ENCODE measurements at places on chromosomes 12 and 14.

- DNase-seq = no peak
These were observed 31.7 kb downstream of the ACADS start for GRCh38 chr12:120757226-120757742.

DNA sequence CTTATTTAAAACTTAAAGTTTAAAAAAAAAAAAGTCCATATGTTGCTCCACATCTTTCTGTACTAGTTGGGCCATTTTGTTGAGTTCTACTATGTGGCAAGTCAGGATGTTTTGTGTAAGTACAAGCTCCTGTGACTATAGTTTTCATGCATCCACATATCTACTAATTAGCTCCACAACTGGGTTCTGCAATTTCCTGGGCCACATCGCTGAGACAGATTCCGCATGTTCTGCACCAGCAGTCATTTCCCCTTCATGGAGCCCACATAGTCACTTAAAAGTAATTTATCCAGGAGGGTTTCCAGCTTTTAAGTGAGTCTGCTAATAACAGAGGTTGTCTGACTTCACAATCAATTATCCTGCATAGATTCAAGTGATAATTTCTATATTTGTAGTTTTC is 461.4 kb downstream of the ZFP36L1 start:
- no peak for DNase-seq

DNA sequence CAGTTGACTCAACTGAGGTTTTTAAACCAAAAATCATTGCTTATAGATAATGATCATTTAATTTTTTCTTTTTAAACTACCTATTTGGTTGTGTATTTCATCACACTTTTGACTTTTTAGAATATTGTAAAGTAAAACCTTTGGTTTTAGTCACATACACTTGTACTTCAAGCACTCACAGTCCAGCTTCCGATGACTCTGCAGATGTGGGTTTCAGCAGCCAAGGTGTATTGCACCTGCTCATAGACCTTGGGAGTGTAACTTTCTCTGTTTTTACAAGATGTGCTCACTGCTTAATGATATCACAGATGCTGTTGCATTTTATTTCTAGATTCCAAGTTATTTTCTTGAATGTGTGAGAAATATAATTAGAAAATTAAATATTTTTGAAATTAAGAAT is 188.3 kb upstream of the SLC38A2 start:
- no peak for DNase-seq

- DNase-seq = no peak
These were observed 122.4 kb downstream of the TSPAN9 start for GRCh38 chr12:3199551-3200031.

GRCh38 chr14:65906344-65906743 is 493.8 kb downstream of the FUT8 start:
- no peak for DNase-seq

GRCh38 chr14:81309511-81309910 is 88.8 kb upstream of the GTF2A1 start:
- no peak for DNase-seq

DNA sequence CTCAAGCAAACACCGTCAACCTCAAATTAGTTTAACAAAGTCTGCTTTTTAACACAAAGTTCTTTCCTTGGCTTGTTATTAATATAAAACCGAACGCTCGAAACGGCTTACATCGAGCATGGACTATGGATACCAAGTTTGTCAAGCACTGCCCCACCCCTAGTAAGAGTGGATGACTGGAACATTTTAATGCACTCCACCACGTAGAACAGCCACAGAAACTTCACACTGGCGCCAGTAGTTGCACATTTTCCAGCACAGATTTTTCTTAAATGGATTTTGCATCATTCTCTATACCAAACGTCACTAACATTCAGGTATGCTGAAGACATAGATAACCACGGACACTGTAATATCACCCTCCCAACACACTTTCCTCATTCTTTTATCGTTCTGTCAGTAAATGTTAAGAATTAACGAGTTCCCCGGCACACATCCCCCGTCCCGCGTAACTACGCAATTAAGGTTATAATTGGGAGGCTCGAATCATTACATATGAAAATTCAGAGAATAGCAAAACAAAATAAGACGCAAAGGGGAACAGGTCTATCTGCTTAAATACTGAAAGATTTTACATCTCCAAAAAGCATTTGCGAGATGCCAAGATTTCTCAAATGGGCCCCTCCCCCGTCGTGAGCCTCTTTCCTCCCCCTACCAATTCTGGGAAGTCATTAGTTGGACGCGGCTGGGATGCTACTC is 990 bp downstream of the FERMT2 start:
- no peak for DNase-seq

DNA sequence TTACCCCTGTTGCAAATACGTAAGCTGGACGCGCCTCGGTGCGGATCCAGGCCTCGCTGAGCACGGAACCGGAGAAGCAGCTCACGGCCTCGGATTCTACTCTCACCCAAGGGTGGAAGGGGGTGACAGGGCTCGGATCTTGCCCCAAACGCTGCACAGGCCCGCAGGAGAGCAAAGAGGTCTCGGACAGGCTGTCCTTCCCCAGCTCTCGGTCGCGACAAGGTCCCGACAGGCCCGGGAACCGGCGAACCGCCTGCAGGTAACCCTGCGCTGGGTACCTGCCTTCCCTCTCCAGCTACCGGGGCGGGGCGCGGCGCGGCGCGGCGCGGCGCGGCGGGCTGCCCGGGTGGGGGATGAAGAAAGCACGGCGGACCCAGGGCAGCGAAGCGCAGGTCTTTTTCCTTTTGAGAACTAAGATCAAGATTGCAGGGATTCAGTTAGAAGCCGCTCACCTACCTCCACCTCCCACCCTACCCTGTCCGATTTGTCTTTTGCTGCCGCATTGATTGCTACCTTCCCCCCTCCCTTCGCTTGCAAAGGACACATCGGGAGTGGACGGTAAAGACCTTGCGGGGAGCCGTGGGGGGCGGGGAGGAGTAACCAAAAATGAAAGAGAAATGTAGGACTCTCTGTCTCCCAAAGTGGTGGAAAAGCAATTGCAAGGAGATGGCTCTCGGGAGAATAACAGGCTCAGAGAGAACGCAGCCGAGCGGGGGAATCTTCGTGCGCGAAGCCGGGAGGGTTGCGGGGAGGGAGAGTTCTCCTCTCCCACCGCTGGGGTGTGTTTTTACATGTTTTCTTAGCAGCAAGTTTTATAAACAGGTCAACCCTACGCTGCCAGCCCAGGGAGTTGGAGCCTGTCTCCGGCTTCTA is 8.4 kb upstream of the TBX3 start:
- DNase-seq = no peak

GRCh38 chr14:94367347-94368242 is 20.8 kb downstream of the SERPINA1 start:
- no peak for DNase-seq

DNA sequence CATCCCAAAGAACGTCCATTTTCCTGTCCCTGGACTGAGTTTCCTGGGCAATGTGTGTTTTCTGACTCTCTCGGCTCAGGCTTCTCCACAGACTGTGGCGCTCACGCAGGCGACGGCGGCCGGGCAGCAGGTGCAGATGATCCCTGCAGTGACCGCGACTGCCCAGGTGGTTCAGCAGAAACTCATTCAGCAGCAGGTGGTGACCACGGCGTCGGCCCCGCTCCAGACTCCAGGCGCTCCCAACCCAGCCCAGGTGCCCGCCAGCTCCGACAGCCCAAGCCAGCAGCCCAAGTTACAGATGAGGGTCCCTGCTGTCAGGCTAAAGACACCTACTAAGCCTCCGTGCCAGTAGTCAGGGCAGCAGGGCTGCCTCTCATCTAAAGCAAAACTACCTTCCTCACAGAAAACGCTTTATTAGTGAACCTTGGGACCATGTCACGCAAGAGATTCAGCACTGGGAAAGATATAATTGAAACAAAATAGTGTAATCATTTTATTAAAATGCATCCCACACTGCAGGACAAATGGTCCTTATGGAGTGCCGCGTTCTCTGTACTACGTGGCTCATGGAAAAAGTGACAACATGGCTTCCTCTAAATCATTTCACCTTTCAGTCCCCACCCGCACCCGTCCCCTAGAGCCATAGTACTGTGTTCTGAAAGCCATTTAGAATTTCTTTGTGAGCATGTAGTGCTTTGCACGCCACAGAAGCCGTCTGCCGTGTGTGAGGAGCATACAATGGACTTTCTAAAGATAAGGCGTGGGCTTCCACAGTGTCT is 66.6 kb downstream of the DDX51 start:
- no peak for DNase-seq

DNA sequence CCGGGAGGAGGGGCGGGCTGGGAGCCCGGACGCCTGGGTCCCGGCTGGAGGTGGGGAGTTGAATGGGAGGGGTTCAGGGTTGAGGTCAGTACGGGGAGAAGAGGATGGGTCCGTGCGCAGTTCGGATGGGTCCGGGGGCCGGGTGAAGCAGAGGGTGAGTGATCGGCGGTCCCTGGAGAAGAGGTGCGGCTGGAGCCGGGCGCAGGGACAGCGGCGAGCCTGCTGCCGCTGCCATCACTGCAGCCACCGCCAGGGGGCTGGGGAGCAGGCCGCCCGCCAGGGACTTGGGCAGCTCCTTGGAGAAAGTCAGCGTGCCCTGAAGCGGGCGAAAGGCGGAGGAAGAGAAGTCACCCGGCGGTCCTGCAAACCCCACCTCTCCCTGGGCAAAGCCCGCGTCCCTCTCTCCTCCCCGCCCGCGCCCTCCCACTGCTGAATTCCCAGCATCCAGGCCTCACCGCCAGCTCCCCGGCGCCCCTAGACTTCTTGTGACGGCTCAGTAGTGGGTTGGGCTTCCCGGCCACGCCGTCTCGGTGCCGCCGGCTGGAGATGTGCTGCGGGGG is 6.0 kb upstream of the GPR84 start:
- DNase-seq = no peak

DNA sequence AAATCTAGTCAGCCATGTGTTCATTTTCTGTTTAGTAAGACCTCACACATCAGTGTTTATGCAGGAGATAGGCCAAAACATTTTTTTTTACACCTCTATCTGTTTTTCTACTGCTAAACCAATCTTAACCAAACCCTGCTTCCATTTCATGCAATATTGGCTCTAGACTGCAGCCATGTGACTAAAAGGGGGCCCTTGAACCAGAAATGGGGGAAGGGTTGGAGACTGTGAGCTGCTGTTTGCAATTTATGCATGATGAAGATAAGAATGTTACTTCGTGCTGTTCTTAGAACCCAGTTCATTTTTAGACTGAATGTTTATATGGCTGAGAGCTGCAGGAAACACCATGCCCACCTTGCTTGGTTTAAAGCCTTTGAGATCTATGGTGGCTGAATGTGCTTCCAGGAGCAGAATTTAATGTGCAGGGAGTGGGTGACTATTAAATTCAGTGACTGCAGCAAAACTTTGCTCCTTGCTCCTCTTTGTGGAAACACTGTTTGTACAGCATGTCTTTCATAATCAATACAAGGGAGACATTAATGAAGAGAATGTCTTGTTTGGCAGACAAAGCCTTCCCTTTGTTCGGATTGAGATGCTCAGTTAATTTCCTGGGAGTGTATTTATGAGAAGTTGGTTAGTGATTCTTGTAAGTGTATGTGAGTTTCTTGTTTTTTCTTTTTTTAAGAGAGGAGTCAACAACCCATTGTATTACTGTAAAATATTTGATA is 53.6 kb downstream of the CHST11 start:
- DNase-seq = no peak

GRCh38 chr14:103190741-103191140 is 67.5 kb downstream of the TNFAIP2 start:
- no peak for DNase-seq

DNA sequence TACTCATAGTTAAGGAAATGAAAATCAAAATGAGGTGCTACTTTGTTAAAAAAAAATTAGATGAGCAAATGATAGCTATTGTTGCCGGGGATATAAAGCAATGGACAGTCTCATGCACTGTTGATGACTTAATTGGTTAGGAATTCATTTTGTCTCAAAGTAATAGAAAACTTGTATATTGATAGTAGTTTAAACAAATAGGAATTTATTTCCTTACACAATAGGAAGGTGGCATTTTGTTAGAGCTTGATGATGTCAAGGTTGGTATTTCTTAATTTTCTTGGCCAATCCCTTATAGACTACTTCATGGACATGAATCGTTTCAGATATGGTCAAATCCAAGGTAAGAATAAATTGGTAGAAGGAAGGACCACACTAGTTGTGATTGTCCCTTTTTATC is 7.8 kb downstream of the PRPF39 start:
- no peak for DNase-seq

DNA sequence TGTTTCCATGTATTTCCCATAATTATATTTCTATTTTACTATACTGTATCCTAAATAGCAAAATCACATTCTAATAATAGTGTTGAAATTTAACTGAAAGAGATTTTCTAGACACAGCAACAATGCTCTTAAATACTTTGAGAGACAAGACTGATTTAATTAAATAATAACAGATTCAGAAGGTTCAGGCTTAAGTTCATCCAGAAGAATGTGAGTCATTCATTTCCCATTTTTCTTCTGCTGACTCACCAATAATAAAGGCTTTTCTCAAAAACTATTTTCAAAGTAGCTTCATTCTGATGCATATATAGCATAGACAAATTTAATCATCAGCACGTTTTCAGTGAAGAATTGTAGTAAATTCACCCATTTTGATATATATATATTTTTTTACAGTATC is 481.4 kb downstream of the MDGA2 start:
- no peak for DNase-seq

DNA sequence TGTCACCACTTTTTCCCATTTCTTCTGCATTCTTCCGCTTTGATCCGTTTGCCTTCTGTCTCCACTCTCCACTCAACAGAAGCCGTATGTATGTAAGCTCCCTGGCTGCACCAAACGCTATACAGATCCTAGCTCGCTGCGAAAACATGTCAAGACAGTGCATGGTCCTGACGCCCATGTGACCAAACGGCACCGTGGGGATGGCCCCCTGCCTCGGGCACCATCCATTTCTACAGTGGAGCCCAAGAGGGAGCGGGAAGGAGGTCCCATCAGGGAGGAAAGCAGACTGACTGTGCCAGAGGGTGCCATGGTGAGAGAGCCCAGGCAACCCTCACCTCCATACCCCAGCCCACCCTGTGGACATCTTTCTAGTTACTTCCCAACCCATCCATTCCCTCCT is 8.3 kb downstream of the GLI1 start:
- no peak for DNase-seq

GRCh38 chr12:113818283-113818682 is 147.8 kb downstream of the RBM19 start:
- DNase-seq = no peak

DNA sequence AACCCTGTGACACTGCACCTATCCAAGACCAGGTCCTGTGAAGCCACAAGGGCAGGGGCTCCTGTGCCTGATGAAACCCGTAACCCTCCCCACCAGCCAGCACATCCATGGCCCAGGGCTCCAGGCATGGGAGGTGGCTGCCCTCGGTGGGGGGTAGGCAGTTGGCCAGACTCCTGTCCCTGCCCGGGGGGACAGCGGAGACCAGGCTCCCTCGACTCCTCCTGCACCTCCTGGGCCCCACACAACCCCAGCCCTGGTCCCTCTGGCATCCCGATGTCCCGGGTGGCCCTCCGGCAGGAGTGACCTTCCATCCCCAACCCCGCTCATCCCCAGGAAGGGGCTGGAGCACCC is 11.4 kb downstream of the AKT1 start:
- no peak for DNase-seq

DNA sequence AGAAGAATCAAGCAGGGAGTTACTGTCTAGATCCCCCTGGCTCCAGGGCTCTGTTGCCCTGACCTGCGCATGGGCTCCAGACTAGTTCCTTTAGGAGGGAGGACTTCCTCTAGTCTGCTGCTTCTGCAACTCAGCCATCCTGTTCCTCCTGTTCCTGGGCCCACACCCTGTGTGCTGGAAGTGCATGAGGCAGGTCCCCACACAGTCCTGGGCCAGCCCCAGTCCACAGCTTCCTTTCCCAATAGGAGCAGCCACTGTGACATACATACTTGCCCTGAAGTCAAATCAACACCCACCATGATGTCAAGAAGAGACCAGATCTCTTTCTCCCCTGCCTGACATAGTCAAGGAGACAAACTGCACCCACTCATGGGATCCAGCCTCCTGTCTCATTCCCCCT is 1.3 kb downstream of the SDR9C7 start:
- DNase-seq = no peak

GRCh38 chr12:33763331-33763730 is 259.0 kb upstream of the ALG10 start:
- DNase-seq = no peak
